ENCODE measurements at places on chromosomes 2 and 18.

DNA sequence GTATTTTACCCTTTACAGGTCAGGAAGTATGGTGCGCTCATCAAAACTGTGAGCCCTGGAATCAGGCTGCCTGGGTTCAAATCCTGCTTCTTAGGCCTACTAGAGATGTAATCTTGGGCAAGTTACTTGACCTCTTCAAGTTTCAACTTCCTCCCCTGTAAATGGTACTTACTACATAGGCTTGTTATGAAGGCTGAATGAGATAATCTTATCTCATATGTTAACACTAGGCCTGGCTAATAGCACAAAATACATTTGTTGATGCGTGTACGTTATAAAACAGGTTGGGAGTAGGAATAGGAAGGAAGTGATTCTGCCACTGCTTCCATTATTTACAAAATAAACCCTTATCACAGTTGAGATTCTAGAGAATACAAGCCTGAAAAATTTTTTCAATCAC is 1.7 kb upstream of the RFTN2 start:
- DNase-seq, result no peak

DNA sequence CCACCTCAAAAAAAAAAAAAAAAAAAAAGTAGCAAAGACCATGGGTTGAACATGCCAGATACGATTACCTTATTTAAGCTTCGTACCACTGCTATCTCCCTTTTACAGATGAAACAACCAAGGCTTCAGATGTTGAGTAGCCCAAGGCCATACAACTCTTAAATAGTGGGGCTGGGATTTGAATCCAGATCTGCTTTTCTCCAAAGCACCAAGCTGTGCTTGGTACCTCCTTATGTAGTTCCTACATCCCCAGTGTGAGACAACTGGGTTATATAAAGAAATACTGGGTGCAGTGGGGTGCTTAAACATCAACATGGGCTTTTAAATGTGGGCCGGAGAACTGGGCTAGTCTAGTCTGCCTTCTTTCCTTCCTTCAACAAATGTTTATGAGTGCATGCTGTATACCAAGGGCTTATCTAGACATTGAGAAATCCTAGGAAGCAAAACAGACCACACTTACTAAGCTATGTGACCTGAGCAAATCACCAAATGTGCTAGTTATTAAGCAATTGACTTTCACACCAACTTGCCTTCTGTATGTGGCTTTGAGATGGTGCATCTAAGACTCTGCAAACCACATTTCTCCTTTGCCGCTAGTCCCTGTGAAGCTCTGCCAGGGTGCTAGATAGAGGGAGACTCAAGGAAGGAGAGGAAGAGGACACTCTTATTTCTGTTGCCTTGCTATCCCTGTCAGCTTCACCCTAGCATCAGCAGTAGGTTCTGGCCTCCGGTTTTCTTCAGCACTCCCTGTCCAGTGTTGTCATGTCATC is 206.8 kb upstream of the FBXO11 start:
- no peak for DNase-seq

GRCh38 chr2:237153181-237153580 is 67.5 kb downstream of the COPS8 start:
- DNase-seq, result no peak

- no peak for DNase-seq
These were observed 46.9 kb upstream of the CNGA3 start for GRCh38 chr2:98299211-98299905.

DNA sequence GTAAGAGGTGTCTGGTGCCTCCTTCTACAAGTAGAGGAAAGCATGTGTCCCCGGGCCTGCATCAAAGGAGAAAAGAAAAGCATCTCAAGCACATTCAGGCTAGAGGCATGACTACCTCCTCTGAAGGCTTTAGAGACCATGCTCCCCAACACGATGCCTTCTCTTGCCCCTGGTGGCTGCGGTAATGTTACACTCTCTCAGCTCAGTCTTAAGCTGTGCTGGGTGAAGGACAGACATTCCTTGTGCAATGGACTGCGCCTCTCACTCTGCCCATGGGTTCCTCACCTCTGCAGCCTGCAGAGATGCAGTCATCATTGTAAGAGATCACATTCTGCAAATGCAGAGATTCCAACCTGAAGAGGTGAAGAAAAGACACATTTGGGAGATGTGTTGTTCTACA is 148.2 kb upstream of the HNRNPA3 start:
- DNase-seq, result no peak

GRCh38 chr2:152743002-152743401 is 24.6 kb downstream of the ARL6IP6 start:
- DNase-seq, result no peak

DNA sequence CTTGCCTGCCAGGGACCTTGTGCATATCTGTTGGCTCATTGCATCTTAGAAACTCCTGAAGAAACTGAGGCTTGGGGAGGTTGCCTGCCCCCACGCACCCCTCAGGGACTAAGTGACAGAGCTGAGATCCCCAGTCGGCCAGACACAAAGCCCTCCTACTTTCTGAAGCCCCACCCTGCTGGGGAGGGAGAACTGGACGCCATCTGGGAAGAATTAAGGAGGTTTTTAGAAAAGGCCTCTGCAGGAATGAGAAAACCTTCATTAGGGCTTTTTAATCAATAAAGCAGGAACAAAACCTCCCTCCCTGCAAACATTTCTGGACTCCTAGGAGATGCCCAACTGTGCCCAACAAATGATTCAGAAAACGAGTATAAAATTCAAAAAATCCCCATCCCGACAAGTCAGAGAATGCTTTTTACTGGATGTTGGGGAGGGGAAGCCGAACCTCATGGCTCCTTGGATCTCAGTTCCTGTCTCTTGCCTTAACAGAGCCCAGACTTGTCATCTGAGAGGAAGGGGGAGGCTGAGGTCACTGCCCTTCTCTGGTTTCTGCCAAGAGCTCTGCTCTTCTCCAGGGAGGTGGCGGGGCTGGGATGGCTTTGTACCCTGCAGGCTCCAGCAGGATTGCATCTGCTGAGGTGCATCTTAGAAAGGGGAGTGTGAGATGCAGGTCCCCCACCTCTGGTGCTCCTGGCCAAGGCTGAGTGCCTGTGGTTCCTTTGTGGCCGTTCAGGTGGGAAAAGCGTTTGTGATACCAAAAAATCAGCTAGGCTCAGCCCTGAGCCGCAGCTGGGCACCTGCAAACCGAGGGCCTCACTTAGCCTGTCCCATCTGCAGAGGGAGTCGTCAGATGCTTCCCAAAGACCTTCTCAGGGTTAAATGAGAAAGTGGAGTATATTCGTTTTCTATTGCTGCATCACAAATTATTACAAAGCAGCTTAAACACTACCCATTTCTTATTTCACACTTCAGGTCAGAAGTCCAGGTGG is 142.4 kb downstream of the ZFP36L2 start:
- no peak for DNase-seq

DNA sequence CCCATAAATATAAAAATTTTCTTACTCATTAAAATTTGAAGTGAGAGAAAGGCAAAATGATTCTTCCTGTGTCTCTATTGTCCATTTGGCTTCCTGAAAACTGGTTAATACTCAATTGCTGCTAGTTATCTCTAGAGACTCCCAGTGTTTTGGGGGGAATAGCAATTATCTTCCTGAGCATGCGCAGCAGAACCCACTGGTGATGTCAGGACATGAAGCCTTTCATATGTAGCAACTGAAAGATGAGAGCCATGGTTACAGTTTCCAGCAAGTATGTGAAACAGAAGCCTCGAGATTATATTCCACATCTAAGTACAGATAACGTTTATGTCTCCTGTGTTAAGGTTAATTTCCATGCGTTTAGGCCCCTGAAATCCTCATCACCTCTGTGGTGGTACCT is 254.3 kb upstream of the FIGN start:
- DNase-seq, result no peak

DNA sequence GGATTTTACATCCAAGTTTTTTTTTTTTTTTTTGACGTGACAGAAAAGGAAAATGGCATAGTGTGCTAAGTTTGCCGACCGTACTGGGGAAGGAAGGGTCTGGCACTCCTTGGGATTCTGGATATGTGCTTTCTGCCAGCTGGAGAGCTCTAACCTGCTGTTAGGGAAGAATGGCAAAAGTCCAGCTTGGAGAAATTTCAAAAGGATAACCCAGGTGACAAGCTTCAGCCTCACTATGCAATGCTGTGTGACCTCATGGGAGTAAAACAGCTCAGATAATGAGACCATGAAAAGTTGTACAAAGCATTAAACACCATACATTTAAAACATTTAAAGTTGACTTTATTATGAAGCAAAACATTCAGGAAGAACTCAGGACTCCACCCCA is 10.3 kb upstream of the GPR45 start:
- no peak for DNase-seq

GRCh38 chr2:56522605-56523089 is 338.9 kb downstream of the CCDC85A start:
- no peak for DNase-seq

GRCh38 chr2:73825408-73825807 is 3.4 kb upstream of the STAMBP start:
- DNase-seq, result no peak

- DNase-seq, result no peak
These were observed 386.1 kb downstream of the ARHGAP15 start for GRCh38 chr2:143515318-143515717.
